Occipital lobe (tissue), 3 donors: ENCODE measurements at places on chromosomes 4 and X.

DNA sequence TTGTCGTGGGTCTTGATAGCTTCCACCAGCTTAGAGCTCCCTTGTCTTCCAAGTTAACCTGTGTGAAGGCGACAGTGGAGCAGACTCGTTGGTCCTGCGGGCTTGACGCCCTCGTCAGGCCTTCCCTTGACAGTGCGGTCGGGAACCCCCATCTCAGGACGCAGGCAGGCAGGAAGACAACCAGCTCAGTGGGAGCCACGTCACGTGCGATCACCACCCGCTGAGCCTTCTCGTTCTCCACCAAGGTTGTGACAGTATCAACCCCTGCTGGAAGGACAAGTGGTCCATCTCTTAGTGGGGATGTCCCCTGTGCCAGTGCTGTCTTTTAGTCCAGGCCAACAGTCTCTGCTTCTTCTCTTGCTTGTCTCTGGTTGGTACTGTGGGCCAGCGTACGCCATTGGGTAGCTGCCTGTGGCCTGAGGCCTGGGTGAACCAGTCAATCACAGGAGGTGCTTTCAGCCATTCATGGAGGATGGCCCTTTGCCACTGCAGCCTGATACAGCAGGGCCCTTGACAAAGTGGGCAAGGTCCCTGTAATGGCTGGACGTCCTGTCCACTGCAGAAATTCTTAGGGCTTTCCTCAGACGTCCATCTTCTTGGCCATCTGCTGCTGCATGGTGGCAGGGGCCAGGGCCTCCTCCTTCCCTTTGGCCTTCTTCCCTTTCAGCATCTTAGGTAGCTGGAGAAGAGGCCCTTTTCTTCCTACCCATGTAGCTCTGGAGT lies 31.4 kb downstream of the RGS12 start:
- no peak for DNase-seq

DNA sequence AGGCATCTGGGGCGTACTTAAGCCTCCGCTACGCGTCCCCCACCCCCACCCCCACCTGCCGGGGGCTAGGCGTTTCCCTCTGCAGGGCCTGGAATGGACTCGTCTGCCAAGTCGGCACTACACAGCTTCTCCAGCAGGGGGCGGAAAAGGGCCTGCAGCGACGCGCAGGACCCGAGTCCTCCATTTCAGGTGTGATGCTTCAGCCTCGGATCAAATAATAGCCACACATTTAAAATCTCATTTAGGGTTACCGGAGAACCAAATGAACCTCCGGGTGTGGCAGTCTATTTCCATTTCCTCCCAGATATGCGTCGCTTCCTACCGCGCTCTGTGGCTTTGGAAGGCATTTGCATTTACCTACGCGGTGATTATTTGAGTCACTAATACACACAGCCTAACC lies 2.9 kb downstream of the PAK3 start:
- peak; percentile 5 for DNase-seq

GRCh38 chr4:52142816-52143215 lies 91.7 kb downstream of the SPATA18 start:
- DNase-seq: no peak

DNA sequence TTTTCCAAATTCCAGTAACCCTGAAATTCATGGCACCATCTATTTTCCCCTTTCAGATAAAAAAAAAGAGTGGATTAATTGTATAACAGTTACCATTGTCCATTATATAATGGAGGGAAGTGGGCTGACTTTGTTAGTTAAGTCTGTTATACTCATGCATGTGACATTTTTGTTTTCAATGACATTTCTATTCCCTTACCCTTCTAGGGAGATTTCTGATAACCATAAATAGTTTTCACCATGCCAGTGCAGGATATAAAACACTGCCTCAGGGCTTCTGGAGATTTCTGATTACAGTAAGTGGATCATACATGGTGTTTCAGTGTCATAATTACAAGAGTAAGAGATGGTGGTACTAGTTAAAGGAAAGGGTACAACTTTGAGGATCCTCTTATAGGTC lies 45.5 kb downstream of the SUPT20HL1 start:
- DNase-seq: no peak

GRCh38 chr4:169025184-169025583 lies 15.1 kb upstream of the CBR4 start:
- DNase-seq: no peak

GRCh38 chr4:128596115-128596514 lies 213.4 kb upstream of the JADE1 start:
- DNase-seq: no peak

DNA sequence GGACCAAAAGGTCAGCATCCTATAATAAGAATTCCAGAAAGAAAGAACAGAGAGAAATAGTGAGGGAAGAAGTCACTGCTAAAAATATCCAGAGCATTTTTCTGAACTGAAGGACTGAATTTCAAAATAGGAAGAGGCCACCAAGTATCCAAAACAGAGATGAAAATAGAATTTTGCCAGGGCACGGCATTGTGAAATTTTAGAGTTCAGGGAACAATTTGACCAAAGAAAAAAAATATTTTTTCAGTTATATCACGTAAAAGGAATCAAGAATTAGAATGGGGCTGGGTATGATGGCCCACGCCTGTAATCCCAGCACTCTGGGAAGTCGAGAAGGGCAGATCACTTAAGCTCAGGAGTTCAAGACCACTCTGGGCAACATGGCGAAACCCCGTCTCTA lies 65.4 kb downstream of the FGFBP1 start:
- DNase-seq: no peak
